ENCODE measurements at places on chromosomes 12 and 14.

DNA sequence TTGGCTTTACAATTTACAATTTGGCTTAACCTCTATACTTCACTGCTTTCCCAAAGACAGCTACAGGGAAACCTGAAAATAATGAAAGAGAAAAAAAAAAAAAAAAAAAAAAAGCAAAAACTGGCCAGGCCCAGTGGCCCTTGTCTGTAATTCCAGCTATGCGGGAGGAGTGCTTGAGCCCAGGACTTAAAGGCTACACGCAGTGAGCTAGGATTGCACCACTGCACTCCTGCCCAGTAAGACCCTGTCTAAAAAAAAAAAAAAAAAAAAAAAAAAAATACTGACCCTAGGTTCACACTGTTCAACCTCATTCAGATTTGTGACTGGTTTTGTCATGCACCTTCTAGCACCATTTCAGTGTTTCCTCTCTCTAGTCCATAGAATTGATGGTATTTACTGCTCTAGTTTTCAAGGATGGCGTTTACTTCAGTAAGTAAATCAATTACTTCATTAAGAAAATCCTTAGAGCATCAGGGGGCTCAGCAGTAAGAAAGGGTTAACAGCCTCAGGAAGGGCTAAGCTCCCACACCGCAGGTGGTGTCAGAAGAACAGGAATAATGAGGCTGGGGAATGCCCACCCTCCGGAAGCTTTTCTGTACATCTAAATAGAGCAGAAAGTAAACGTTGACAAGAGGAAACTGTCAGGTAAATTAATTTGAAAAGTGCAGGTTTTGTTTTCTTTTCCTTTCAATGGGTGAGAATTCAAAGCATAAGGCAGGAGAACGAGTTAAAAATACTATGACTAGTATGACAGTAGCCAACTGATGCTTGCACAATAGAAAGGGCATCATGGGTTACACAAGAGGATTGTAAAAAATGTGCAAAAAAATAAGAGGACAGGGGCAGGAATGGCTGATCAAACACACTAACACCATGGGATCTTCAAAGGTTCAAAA lies 115.0 kb upstream of the MDM1 start:
- no peak for DNase-seq

DNA sequence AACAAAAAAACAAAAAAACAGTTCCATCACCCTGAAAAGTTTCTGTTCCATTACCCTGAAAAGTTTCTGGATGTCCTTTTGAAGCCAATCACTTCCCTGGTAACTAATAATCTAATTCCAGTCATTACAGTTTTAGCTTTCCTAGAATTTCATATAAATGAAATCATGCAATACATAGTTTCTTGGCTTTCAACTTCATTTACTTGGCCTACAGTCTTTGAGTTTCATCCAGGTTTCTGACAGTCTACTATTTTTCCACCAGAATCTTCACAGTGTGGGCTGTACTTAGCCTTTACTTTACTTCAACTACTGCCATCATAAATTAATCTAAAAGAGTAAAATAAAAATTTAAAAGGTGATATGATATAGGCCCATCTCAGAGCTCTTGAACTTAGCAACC lies 55.5 kb downstream of the RPS6KA5 start:
- DNase-seq: no peak

GRCh38 chr12:96635844-96636243 lies 146.5 kb downstream of the CFAP54 start:
- DNase-seq: no peak

- no peak for DNase-seq
Observed at GRCh38 chr14:95261616-95262510, 57.8 kb downstream of the CLMN start.

DNA sequence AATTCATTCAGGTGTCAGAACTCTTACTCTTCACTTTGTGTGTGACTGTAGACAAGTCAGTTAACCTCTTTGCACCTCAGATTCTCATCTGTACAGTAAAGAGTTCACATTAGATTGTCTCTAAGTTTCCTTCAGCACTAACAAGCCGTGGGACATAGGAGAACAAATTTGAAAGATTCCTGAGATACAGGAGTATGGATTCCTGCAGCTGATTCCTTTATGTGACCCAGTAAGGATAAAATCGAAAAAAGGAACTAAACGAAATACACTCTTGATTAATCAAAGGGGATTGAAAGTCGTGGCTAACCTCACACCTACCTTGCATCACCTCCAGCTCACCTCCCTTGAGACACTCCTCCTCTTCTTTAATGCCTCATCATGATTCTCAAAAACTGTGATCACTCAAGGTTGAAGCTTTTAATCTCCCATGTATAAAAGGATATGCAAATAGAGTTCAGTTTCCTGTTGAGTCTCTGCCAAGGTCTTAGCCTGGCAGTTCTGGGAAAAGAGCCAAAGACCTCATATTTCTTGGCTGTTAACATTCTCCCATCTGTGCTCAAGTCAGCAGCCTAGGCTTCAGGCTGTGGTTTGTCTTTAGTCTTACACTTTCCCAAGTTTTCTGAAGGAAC lies 156.6 kb downstream of the DAD1 start:
- DNase-seq: no peak

GRCh38 chr12:4320497-4320852 lies 538 bp upstream of the TIGAR start:
- DNase-seq: no peak

- no peak for DNase-seq
Observed at GRCh38 chr14:56759633-56760032, 50.6 kb downstream of the OTX2 start.

Measured in activated CD4-positive, alpha-beta T cell treated with anti-CD3 and anti-CD28 coated beads, Interleukin-2, amount 50 U/mL, for 16 hours (primary cell).